ENCODE measurements at places on chromosomes 7 and 10.

GRCh38 chr10:122514045-122514840 is 46.3 kb upstream of the DMBT1 start:
- no peak overlapping the region for H3K27ac ChIP-seq
- no peaks in the 10 kb centered on the region for H3K36me3 ChIP-seq
- H3K4me1 ChIP-seq, result peaks cover 25% of the 10 kb centered on the region
- no peak for DNase-seq
- peaks cover 10% of the 10 kb centered on the region for H3K27me3 ChIP-seq

DNA sequence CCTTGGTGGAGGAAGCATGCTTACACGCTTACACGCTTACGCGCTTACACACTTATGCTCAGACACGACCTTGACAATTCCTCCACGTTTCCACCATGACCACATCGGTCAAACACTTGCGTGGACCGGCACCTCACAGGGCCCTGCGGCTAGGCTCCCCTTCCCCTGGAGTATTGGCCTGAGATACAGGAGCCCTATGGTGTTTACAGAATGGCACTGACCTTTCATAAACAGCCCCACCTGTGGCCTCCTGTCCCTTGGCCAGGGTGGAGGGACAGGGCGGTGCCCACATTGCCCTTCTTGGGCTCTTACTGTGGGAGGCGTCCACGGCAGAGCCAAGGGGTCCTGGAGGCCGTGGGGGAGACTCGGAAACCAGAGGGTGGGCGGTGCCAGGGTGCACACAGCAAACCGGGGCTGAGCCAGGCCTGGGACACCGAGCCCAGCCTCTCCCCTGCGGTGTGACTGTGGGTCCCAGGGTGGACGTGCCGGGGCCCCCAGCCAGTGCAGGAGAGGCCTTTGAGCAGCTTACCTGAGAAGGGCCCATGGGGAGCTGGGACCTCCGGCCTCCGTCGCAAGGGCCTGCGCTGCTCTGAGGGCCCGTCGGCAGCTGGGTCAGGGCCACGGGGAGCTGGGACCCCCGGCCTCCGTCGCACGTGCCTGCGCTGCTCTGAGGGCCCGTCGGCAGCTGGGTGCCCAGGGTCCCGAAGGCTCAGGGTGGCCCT is 44.2 kb upstream of the FOXL3 start:
- no peaks in the 10 kb centered on the region for H3K4me1 ChIP-seq
- no peak overlapping the region for H3K4me3 ChIP-seq
- no peaks in the 10 kb centered on the region for H3K36me3 ChIP-seq

- no peaks in the 10 kb centered on the region for H3K4me1 ChIP-seq
- no peak overlapping the region for H3K4me3 ChIP-seq
- no peak overlapping the region for H3K27ac ChIP-seq
- DNase-seq, result no peak
- H3K27me3 ChIP-seq, result no peaks in the 10 kb centered on the region
These were observed 248.1 kb downstream of the LRMDA start for GRCh38 chr10:75679536-75679935.

- H3K27ac ChIP-seq, result no peak overlapping the region
- peaks cover 1% of the 10 kb centered on the region for H3K36me3 ChIP-seq
- peaks cover 33% of the 10 kb centered on the region for H3K4me1 ChIP-seq
- peaks cover 79% of the 10 kb centered on the region for H3K27me3 ChIP-seq
- DNase-seq, result no peak
- no peak overlapping the region for H3K4me3 ChIP-seq
These were observed 5.3 kb downstream of the SH3PXD2A start for GRCh38 chr10:103849880-103850571.

DNA sequence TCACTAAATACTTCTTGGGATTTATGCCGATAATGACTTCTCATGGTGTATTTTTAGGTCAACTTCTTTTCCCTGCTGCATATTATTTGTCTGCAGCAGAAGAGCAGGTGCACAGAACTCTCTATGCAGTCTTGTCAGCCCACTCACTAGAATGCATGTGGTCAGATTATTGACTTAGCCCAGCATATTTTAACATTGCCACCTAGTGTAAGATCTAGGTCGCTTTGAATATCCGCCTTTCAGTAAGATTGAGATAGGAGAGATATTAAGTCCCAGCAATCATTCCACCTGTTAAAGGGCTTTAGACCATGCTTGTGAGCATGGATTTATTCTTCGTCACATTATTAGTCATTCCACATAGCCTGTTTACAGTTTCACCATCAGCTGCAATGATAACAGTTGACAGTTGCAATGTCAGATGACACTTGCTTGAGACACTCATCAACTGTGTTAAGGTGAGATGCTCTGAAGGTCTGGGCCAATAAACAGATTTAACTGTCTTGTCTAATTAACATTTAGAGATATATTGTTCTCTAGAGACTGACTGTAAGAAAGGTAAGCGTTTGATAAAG is 491.7 kb downstream of the ARL4A start:
- DNase-seq, result no peak
- H3K4me1 ChIP-seq, result no peaks in the 10 kb centered on the region
- H3K36me3 ChIP-seq, result no peaks in the 10 kb centered on the region
- H3K27me3 ChIP-seq, result no peaks in the 10 kb centered on the region
- H3K4me3 ChIP-seq, result no peak overlapping the region

Measured in activated naive CD4-positive, alpha-beta T cell treated with anti-CD3 and anti-CD28 coated beads, Interleukin-2, amount 10 ng/mL, durations not matched to agents 7 days and 5 days (primary cell).